ENCODE measurements at places on chromosomes 1 and 21.

- DNase-seq: no peak
Measured at GRCh38 chr1:19462781-19463503, 22.4 kb downstream of the CAPZB start.

GRCh38 chr1:100292711-100293110 is 26.7 kb downstream of the RTCA start:
- no peak for DNase-seq

- no peak for DNase-seq
Measured at GRCh38 chr21:38909929-38910328, 104.2 kb downstream of the ETS2 start.

DNA sequence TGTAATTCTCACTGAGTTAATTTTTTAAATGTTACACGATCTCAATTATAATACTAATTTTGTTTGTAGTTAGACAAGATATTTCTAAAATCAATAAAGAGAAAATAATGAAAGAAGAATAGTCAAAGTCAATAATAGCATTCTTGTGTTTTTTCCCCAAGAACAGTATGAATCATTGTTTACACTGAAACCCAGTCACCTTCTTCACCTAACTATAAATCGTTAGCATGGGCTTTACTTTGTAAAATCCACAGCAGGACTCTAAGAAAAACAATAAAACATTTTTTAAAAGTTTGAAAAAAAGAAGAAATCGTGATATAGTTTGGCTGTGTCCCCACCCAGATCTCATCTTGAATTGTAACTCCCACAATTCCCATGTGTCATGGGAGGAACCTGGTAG is 234.6 kb upstream of the LYPLAL1 start:
- no peak for DNase-seq

DNA sequence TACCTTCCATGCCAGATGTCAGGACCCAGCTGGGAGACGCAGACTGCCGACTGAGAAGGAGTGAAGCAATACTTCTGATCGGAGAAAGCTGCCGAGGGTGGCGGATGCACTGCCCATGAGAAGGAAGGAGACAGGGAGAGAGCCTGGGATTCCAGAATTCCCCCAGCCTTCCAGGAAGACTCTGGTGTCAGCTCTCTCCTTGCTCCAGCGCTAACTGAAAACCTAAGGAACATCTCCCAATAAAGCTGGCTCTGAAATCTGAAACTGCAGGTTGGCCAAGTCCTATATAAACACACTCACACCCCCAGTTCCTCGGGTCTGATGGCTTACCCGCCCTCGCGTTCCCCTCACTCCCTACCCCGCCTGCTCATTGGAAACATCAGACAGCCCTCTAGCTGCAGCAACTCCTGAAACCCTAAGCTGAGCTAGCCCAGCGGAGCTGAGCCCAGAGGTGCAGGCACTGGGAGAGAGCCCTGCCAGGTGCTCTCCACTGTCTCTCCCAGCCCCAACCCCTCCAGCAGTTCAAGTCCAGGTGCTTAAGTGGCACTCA is 52.3 kb downstream of the PLEKHA6 start:
- DNase-seq: no peak

GRCh38 chr1:203202431-203203245 is 16.1 kb upstream of the CHI3L1 start:
- DNase-seq: peak; percentile 87

GRCh38 chr1:162466797-162467196 is 30.8 kb upstream of the UHMK1 start:
- DNase-seq: no peak

DNA sequence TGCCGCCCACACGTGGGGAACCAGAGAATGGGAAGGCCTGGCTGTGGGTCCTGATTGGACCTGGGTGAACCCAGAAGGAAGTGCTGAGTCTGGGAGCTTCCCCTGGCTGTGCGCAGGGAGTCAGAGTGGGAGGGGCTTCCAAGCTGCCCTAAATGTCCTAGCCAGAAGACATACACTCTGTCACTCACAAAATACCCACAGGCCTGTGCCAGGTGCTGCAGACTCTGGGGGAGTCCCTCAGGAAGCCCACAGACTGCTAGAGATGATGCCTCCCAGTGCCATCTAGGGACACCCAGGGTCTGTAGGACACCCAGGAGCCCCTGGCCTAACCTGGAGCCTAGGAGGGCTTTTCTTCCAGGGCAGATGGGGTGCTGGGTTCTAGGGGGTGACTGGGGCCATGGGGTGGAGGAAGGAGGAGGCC is 33.7 kb upstream of the LRP8 start:
- DNase-seq: no peak

GRCh38 chr1:70719154-70719553 is 308.1 kb downstream of the CTH start:
- DNase-seq: peak; percentile 39

DNA sequence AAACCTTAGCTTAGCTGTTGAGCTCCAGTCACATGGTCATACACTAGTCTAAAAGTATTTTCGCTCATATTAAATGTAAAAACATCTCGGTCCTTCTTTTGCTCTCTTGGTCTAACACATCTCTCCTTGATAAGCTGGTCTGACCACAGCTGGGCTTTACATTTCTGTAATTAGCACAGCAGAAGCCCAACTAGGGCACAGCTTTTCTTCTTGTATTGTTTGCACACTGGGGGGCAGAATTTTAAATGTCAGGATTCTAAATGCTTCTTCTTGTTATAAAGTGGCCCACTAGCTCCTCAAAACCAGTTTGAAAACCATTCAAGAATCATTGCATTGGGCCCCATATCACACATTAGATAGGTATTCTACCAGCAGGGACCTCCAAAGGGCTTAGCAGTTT is 289.1 kb upstream of the PKN2 start:
- no peak for DNase-seq

DNA sequence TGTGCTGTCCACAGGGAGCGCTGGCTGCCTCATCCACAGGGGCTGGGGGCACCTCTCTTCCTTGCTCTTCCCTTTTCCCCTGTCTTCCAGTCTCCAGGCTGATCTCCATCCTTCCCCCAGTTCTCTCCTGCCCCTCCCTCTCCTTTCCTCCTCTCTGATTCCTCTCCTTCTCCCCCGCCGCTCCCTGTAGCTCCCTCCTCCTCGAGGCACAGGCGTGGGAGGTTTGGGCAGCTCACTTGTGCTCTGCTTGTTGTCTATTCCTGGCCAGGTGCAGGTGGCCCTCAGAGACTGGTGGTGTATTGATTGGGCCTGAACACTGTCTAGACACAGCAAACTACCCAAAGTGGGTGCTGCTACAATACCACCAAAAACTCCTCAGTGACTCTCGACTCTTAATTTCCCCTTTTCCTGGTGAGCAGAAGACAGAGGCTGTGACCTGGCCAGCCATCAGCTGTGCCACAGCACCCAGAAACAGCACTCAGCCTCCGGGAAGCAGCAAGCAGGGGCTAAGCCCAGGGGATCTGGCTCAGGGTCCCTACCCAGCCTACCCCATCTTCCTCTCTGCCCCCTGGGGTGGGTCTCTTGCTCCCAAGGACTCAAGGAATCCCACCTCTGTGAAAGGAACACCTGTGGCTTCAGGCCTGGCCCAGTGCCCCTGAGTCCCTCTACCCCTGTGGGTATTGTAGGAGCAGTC is 93.3 kb downstream of the DDX20 start:
- no peak for DNase-seq

GRCh38 chr1:48246727-48247126 is 24.2 kb downstream of the SLC5A9 start:
- DNase-seq: no peak

- DNase-seq: no peak
Measured at GRCh38 chr1:64033667-64034220, 169.7 kb upstream of the UBE2U start.

- no peak for DNase-seq
Measured at GRCh38 chr1:157133426-157133825, 4.8 kb downstream of the ETV3 start.

DNA sequence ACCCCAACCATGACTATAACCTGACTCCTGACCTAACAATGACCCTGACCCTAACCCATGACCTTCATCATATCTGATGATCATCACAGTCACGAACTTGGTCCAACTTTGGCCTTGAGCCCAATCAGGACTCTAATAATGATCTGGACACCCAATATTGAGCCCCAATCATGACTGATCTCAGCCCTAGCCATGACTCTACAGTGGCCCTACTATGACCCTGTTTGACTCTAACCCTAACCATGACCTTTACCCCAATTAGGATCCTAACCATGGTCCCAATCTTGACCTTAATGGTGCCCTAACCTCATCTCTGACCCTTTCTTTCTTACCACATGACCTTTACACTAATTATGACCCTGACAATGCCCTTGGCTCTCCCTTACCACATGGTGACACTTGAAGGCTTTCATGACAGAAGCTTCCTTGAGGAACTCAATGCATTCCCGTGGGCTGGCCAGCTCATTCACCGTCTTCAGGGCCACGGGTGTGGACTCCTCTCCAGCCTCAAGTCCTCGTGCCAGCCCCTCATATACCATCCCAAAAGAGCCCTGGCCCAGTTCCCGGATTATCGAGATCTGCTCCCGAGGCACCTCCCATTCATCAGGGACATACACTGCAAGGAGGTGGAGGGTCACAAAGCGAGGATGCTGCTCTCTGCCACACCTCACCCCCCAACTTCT is 16.2 kb downstream of the INSRR start:
- DNase-seq: no peak

GRCh38 chr1:151510020-151510405 is 1.2 kb upstream of the CGN start:
- DNase-seq: no peak

All from GM04503 (cell line).